CD4-positive, alpha-beta T cell treated with Interleukin-15 for 1 hour (primary cell): ENCODE measurements at places on chromosomes 2 and 18.

- DNase-seq = no peak
Observed at GRCh38 chr2:147511491-147511948, 333.3 kb upstream of the ACVR2A start.

DNA sequence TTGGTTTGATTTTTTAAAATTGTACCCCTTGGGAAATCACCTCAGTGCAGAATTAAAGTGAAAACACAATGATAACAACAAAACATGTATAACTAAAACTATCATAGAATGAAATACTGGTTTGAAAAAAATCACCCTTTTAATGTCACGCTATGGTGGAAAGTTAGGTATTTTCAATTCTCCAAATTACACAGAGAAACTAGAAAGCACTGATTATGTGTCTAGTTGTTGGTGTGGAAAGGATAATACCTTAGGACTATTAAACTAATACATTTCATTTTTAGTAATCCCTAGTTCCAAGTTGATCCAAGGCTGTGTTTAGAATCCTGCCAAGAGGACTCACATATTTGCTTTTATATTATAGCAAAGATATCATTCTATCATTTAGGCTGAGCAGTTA is 71.2 kb downstream of the NUP35 start:
- DNase-seq = no peak

DNA sequence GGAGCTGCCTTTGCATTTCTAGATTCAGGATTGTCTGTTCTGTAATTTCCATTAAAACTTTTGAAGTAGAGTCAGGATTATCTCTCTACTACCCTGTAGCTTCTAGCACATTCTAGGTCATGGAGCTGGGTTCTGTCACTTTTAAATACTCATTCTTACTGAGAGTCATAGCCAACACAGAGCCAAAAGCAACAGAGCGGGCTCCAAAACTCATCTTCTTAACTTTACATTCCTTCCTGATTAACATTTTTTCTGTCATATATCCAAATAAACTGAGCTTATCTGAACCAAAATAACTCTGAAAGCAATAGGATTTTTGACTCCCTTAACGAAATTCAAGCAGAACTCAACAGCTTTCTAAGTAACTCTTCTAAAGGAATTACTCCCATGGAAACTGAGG is 12.9 kb downstream of the PREPL start:
- no peak for DNase-seq

GRCh38 chr18:26356045-26356785 is 130.0 kb downstream of the TAF4B start:
- DNase-seq = no peak

DNA sequence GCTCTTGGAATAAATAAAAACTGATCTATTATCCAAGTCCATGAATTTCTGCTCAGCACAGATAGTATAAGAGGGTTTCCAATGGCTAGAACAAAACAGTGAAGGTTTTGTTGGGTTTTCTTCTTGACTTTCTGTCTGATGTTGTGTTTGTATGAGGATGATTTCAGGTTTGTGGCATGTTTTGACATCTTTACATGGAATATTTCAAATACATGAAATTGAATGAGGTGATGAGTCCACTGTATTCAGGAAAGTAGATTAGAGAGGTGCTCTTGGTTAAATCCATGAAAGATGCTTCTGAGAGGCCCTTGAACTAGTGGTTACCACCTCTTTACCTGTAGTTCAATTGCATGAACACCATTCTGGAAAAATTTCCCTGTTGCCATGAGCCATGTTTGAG is 84.3 kb downstream of the RAPGEF4 start:
- DNase-seq = no peak

- DNase-seq = no peak
Observed at GRCh38 chr18:68662754-68663153, 52.2 kb downstream of the TMX3 start.

DNA sequence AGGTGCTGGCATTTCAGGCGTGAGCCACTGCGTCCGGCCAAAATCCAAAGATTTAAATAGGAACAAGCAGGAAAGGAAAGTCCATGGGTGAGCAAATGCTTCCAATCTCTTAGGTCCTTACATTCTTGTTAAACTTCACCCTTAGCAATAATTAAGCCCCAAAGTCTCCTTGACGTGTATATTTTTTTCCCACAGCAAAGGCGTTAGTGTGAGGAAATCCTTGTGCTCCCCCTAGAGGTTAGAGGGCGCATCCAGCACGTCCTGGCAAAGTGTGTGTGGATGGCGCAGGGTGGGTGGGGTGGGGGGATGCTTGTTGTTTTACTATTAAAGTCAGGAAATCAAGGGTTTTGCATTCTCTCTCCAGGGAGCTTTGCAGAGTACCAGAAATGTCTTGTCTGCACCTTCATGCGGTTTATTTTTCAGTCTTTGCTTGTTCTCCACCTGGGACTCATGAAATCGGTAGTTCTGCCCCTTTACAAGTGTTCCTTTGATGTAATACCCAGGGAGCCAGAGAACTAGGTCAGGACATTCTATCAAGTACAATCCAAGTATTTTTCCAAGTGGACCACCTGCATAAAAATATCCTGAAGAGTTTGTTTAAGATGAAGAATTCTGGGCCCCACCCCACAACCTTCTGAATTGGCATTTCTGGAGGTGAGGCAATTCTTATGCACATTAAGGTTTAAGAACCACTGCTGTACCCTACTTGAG is 22.2 kb upstream of the ITSN2 start:
- DNase-seq = peak; percentile 51

DNA sequence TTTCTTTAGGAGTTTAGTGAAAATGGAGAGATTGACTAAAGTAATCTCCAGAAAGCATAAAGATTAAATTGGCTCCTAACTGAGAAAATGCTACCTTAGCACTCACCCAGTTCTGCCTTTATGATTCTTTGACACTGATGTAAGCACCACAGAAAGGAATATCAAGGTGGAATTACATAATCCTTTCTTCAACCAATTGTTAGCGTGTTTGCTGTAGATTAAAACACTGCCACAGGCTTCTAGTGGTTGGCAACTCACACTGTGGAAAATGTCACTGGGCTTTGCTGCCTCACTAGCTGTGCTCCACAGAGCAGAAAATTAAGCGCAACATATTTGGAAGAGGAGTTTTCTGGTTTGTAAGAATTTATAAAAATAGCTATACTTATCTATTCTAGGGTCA is 104.1 kb downstream of the DLGAP1 start:
- no peak for DNase-seq

DNA sequence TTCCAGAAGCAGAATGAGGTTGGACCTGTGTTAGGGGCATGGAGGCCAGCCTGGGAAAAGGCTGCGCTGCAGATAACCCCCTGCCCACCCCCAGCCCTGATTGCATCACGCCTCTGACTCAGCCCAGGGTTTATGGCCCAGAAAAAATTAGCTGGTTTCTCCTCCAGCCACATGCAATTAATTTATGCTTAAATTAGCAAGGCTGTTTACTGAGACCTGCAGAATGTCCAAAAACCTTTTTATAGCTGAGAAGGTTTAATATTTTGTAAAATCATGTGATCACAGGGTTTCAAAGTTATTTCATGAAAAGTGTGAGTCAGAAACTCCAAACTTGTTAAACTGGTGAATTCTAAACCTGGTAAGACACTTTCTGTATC is 123.1 kb upstream of the HDAC4 start:
- DNase-seq = no peak

DNA sequence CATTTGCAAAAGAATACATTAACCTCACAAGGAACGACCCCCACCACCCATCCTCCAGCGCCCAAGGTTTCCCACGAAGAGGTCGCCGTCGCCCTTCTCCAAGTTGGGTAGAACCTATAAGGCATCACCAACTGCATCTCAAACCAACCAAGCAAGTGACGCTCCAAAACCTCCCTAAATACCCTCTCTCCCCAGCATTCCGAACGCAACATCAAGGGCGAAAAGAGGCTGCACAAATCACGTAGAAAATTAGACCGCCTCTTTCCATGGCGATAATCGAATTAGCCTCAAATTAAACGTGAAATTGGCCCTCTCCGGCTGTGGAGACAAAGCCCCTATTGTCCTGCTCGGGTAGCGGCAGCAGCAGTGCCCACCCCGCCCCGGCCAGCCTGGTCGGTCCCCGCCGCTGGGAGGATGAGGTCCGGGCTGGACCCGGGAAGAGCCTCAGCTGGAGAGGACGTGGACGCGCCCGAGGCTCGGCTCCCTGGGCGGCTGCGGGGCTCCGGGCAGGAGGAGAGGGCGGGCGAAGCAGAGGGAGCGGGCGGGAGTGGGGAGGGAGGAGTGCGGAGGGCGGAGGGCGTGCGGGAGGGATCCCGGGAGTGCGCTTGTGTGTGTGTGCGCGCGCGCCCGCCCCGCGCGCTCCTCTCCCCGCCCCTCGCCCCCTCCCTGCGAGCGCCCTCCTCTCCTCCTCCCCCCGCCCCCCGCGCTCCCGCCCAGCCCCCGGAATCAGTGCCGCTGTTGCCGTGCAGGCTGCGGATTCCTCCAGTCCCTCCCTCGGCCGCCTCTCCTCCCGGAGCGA is at the start of gene SPTBN1:
Gene SPTBN1 (plus strand): TSS at position 765 of the 799 bp plus-strand sequence. CDS start 70,092 bp downstream, outside the sequence.
- DNase-seq = peak; percentile 18

- no peak for DNase-seq
Observed at GRCh38 chr2:223054193-223054781, 2.3 kb downstream of the KCNE4 start.

- DNase-seq = no peak
Observed at GRCh38 chr2:107148055-107148454, 262.1 kb upstream of the ST6GAL2 start.

- DNase-seq = no peak
Observed at GRCh38 chr2:207996848-207997247, 28.5 kb downstream of the PLEKHM3 start.

- DNase-seq = no peak
Observed at GRCh38 chr2:92073815-92074548, 2797.2 kb upstream of the TEKT4 start.

DNA sequence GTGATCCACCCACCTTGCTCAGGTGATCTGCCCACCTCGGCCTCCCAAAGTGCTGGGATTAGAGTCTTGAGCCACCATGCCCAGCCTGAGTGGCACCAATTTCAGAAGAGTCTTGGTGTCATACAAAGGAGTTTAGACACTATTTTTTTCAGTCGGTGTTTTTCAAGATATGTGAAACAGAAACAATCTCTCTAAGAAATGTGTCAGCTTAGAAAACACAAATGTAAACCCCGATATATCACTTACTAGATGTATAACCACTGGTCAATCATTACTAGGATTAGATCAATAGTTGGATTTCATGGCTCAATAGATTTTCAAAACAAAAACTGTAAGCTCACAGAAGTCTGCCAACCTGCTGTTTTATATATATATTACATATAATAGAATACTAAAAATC is 67.2 kb upstream of the FRZB start:
- DNase-seq = no peak

GRCh38 chr18:23635283-23636070 is 27.2 kb downstream of the ANKRD29 start:
- no peak for DNase-seq

- DNase-seq = no peak
Observed at GRCh38 chr2:229640636-229641035, 73.7 kb downstream of the DNER start.

DNA sequence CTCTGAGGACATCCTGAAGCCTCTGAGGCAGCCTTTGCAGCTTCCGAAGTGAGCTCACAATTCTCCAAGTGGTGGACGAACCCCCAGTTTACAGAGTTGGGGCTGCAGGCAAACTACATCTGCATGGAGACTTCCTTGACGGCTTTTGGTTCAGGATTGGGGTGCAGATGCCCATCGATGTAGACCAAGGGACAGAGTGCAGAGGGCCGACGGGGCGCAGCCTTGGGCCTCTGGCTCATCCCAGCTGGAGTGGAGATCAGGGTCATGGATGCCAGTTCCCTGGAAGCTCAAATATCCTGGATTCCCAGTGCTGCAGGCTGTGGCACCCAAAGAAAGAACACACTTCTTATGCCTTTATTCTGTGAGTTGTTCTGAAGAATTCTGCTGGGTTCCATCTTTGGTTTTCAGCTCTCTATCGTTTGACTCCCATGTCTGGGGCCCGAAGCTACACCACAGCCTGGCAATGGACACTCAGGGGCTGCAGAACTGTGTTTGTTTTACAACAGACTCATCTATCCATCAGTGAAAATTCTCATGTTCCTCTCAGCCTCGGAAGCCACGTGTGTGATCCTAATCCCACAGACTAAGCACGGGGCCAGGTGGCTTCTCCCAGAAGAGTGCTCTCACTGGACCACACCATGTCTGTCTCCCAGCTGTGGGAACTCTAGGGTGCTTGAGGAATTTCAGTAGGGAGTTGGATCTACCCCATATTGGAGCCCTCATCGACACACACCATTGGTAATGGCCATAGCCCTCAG is 414.1 kb upstream of the MYT1L start:
- DNase-seq = no peak

DNA sequence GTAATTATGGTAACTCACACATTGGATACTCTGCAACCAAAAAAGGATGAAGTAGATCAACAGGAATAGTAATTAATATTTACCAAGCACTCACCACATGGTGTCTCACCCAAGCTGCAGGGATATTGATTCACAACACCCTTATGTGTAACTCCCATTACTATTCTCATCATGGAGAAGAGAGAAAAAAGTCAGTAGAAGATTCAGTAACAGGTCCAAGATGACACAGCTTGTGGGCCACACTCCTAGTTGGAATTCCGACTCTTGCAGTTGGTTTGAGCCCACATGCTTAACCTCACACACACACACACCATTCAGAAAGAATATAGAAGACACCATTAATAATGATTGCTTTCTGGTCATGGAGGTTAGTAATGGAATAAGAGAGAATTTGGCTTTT is 1.7 kb upstream of the MLPH start:
- DNase-seq = no peak

GRCh38 chr2:40286721-40287120 is 165.2 kb downstream of the SLC8A1 start:
- no peak for DNase-seq

GRCh38 chr2:55482186-55482884 is 37.2 kb upstream of the CFAP36 start:
- DNase-seq = no peak
